LoVo (cell line): ENCODE measurements at places on chromosomes 7 and 10.

GRCh38 chr10:14737808-14738545, 36.7 kb downstream of the FAM107B start:
- no peak for DNase-seq

DNA sequence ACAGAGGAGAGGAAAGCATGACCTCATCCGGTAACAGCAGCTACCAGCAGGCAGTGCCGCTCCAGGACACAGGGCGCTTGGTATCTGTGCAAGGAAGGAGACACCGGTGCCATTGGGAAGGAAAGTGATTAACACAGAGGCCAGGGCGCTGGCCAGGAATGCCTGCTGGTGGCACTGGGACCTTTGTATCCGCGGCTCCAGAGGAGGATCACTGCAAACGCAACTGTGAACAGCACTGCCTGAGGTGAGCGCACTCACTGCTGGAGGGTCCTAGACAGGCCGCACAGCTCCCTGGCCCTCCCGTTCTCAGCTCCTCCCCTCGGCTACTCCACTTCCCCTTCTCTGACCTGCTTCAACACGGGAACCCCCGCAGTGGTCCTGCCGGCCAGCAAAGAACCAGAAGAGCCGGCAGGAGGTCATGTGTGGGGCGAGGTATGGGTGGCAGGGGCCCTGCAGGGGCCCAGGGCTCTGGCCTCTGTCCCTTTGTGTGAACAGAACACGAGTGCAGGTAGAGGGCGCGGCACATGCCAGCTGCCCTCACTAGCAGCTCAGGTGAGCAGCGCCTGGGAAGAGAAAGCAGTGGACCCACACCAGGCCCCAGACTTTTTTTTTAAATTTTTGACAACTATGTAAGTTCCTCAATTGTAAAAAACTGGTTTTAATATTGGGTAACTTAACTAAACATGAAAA, 107.6 kb downstream of the VIPR2 start:
- DNase-seq: no peak

GRCh38 chr7:36029853-36030515, 123.1 kb upstream of the EEPD1 start:
- DNase-seq: no peak

DNA sequence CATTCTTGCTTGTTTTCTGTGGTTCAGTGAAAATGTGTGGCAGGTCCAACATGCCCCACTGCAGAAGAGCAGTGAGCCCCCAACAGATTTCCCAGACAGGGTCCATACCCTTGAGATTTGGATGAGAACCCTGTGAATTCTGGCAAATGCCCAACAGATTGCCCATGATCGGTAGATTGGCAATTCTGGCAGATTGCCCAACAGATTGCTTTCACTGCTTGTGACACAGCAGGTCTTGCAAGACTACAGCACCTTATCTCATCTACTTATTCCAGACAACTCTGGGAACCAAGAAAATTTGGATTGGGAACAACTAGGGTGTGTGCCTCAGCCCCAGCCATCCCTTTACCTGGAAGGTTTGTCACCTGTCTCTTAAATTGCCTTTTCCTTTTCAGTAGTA, 143.7 kb upstream of the COL1A2 start:
- no peak for DNase-seq

GRCh38 chr10:68146133-68146532, 36.8 kb downstream of the MYPN start:
- no peak for DNase-seq

DNA sequence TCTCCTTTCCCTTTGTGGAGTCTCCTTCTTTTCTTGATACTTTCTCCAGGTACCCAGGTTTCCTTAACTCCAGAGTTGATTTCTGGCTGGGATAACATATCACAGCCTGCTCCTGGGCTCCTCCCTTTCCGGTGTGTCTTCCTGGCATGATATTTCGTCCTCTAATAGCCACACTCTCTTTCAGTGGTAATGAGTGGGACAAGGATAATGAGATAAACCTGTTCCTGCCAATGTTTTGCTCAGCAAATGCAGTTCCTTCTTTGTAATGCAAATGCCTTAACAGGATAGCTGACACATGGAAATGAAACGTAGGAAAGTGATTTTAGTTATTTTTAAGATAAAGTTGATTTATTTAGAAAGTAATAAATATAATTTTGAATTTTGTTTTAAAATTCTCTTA, 168.6 kb downstream of the NRP1 start:
- no peak for DNase-seq
